ENCODE measurements at places on chromosomes 12 and 14. TPM values are rescaled to one million over a fixed set of nuclear protein-coding genes. Genes with fewer than 3 reads are reported as not detected.

Gene SCN8A
- total RNA-seq = 7.1 TPM

Gene ACVRL1
- total RNA-seq = 933 TPM

DNA sequence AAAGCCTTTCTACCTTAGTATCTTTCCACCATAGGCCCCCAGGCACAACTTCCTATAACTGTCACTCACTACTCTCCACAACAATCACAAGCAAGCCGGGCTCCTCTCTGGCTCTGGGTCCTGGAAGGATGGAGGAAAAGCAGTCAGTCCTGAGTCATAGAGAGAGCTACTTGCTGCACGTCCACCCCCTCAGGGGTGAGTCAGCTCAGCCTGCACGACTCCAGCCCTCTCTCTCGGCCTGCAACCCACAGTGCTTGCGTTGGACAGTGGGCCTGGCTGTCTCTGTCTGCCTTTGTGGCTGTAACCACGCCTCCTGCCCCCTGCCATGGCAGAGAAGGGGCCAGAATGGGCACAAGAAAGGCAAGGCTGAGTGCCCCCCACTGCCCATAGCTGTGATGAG is 154.1 kb upstream of the FKBP4 start:
- DNase-seq = peak; percentile 80

GRCh38 chr14:72742118-72742837 is 151.6 kb downstream of the DPF3 start:
- DNase-seq = no peak

GRCh38 chr14:72146241-72146640 is 214.0 kb downstream of the RGS6 start:
- DNase-seq = no peak

Measured in glomerular endothelial cell (primary cell).